ENCODE measurements at places on chromosomes 3 and 15. TPM values are rescaled to one million over a fixed set of nuclear protein-coding genes. Genes with fewer than 3 reads are reported as not detected.

GRCh38 chr15:90581771-90582352, 52.1 kb downstream of the CRTC3 start:
- H3K27me3 ChIP-seq, result no peaks in the 10 kb centered on the region
- no peak for DNase-seq
- H3K4me1 ChIP-seq, result peaks cover 5% of the 10 kb centered on the region
- no peaks in the 10 kb centered on the region for H3K36me3 ChIP-seq
- no peak overlapping the region for H3K27ac ChIP-seq

EPHB3 gene
- 11.7 TPM for total RNA-seq

DNA sequence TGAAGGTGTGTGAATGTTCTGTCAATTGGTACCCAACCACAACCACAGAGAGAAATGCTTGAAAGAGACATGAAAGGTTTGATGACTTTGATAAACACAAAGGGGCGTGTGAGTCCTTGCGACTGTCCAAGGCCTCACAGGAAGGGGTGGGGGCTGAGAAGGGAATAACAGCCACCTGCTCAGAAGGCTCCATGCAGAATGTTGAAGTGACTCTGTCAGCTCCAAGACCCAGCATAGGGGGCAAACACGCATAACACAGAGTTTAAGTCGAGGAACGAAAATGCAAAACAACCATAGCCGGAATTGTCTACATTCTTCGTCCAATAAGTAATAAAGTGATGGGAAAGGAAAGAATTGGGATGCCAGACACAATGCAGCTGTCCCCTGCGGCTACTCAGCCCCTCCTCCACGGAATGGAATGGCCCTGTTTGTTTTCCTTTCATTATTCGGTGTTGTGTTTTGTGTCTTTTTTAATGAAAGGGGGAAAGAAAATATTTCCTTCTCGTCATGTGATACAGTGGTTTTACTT, 19.9 kb downstream of the TMEM212 start:
- DNase-seq, result no peak
- no peaks in the 10 kb centered on the region for H3K36me3 ChIP-seq
- no peak overlapping the region for H3K4me3 ChIP-seq
- H3K27me3 ChIP-seq, result no peaks in the 10 kb centered on the region
- no peak overlapping the region for H3K27ac ChIP-seq

- peak; percentile 14 for DNase-seq
- H3K4me3 ChIP-seq, result peak overlapping the region; percentile 95
- H3K36me3 ChIP-seq, result no peaks in the 10 kb centered on the region
- H3K27me3 ChIP-seq, result peaks cover 8% of the 10 kb centered on the region
- H3K27ac ChIP-seq, result peak overlapping the region; percentile 97
These were observed 815 bp downstream of the ULK4 start for GRCh38 chr3:41960826-41961750.

- H3K36me3 ChIP-seq, result no peaks in the 10 kb centered on the region
- DNase-seq, result no peak
- H3K27me3 ChIP-seq, result no peaks in the 10 kb centered on the region
These were observed 202.2 kb downstream of the DOCK3 start for GRCh38 chr3:50876947-50877346.

PRR23B gene
- not detected for total RNA-seq

DNA sequence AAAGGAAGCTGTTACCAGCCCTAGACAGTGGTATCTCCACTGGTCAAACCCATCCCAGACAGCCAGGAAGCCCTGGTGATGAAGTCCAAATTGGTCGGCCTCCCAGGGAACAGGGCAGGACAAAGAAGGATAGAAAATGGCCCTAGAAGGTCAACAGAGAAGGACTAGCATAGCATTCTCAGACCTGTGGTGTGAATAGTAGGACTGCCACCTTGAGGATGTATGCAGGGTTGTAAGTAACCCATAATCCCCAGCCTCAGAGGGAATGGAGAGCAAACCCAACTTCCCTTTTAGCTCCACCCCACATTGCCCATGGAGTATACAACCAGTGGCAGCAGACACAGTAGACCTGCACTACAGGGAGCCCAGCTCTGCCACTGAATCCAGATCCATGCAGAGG, 68.6 kb upstream of the EIF1B start:
- H3K27ac ChIP-seq, result no peak overlapping the region
- H3K4me3 ChIP-seq, result no peak overlapping the region
- H3K27me3 ChIP-seq, result peaks cover 3% of the 10 kb centered on the region
- no peak for DNase-seq

OXTR gene
- 3.1 TPM for total RNA-seq

GABRR3 gene
- total RNA-seq, result not detected

DNA sequence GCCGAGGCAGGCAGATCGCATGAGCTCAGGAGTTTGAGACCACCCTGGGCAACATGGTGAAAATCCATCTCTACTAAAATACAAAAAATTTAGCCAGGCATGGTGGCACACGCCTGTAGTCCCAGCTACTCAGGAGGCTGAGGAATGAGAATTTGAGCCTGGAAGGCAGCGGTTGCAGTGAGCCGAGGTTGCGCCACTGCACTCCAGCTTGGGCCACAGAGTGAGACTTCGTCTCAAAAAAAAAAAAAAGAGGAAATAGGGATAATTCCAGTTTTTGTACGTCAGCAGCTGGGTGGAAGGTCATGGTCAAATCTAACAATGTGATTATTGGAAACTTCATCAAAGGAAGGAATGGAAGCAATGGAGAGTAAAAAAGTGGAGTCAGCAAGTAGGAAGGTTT, 3.1 kb downstream of the CMC1 start:
- H3K4me1 ChIP-seq, result peaks cover 25% of the 10 kb centered on the region
- H3K4me3 ChIP-seq, result no peak overlapping the region
- H3K36me3 ChIP-seq, result peaks cover 3% of the 10 kb centered on the region
- no peak for DNase-seq

- no peaks in the 10 kb centered on the region for H3K4me1 ChIP-seq
- no peak for DNase-seq
- H3K27ac ChIP-seq, result no peak overlapping the region
These were observed 36.4 kb downstream of the CLASP2 start for GRCh38 chr3:33681667-33682066.

- H3K4me1 ChIP-seq, result no peaks in the 10 kb centered on the region
- peaks cover 56% of the 10 kb centered on the region for H3K27me3 ChIP-seq
- H3K4me3 ChIP-seq, result no peak overlapping the region
- no peak overlapping the region for H3K27ac ChIP-seq
- H3K36me3 ChIP-seq, result no peaks in the 10 kb centered on the region
These were observed 35.8 kb upstream of the SLC6A11 start for GRCh38 chr3:10780243-10780642.

- H3K27ac ChIP-seq, result no peak overlapping the region
- no peak for DNase-seq
- no peak overlapping the region for H3K4me3 ChIP-seq
- H3K4me1 ChIP-seq, result no peaks in the 10 kb centered on the region
These were observed 65.6 kb downstream of the NIPA2 start for GRCh38 chr15:22903961-22904534.

ATP13A4 gene
- 8.1 TPM for total RNA-seq

DNA sequence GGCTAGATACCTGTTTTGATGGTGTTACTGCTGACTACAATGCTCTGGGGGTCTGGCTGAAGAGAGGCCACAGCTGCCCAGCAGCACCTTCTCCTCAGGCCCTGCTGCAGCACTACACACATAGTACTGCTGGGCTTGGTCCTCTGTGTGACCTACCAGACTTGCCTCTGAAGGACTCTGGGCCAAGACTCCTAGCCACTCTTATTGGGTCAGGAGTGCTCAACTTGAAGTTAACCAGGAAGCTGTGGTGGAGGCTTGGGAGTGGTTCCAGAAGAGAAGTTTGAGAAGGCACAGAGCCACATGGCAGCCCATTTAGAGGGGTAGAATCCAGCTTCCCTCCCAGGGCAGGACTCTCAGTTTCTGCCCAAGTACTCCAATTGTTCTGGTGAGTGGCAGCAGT, 16.6 kb downstream of the ELP6 start:
- H3K27ac ChIP-seq, result no peak overlapping the region
- H3K4me3 ChIP-seq, result no peak overlapping the region
- DNase-seq, result no peak
- H3K36me3 ChIP-seq, result peaks cover 27% of the 10 kb centered on the region
- no peaks in the 10 kb centered on the region for H3K4me1 ChIP-seq
- H3K27me3 ChIP-seq, result no peaks in the 10 kb centered on the region

DNA sequence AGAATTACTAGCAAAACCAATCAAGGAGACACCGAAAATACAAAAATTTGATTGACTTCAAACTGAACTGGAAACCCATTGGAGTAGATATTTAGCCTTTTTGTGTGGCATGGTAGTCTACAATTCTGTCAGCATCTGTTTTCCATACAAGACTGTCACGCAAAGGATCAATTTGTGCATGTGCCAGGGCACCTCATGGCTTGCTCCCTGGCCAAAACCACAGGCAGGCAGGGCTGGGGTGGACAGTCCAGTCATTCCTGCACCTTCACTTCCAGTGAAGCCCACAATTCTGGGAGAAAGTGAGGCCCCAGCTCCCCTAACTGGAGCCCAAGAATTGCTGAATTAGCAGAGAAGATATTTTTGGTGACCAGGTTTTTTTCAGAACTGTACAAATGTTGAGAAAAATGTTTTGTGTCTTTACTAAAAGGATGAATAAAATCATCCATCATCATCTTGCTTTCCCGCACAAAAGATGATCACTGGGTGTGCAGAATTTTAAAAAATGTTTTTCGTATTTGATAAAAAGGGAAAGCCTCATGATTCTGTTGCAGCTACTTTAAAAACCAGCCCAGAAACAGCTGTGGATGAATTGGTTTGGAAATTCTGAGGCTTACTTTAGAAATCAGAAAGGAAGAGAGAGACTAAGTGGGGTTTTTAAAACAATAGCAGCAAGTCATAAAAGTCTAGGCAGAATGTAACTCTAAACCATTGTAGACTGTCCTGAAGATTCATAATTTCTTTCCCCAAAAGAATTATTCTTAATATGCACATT, 86.4 kb downstream of the PCCB start:
- no peaks in the 10 kb centered on the region for H3K27me3 ChIP-seq
- H3K36me3 ChIP-seq, result peaks cover 38% of the 10 kb centered on the region
- H3K4me1 ChIP-seq, result no peaks in the 10 kb centered on the region

- H3K27me3 ChIP-seq, result no peaks in the 10 kb centered on the region
- H3K4me3 ChIP-seq, result no peak overlapping the region
- no peak overlapping the region for H3K27ac ChIP-seq
- H3K4me1 ChIP-seq, result peaks cover 3% of the 10 kb centered on the region
- H3K36me3 ChIP-seq, result no peaks in the 10 kb centered on the region
These were observed 3.5 kb downstream of the SPATA12 start for GRCh38 chr3:57064001-57064400.

- no peak for DNase-seq
- H3K36me3 ChIP-seq, result peaks cover 18% of the 10 kb centered on the region
- H3K4me1 ChIP-seq, result peaks cover 2% of the 10 kb centered on the region
- H3K27me3 ChIP-seq, result no peaks in the 10 kb centered on the region
- no peak overlapping the region for H3K27ac ChIP-seq
These were observed 287.8 kb upstream of the UMPS start for GRCh38 chr3:124442463-124442862.

USP4 gene
- 56.6 TPM for total RNA-seq

DNA sequence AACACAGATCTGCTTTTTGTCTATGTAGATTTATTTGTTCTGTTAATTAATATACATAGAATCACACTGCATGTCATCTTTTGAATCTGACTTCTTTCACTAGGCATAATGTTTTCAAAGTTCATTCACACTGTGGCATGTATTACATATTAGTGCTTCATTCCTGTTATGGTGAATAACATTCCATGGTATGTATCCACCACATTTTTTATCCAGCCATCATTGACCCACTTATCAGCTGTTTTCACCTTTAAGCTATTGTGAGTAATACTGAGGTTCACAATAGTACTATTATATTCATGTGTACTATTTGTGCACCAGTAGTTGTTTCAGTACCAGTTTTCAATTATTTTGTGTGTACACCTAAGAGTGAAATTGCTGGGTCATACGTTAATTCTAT, 230.6 kb upstream of the CNTN3 start:
- DNase-seq, result no peak
- H3K4me1 ChIP-seq, result no peaks in the 10 kb centered on the region
- no peak overlapping the region for H3K4me3 ChIP-seq
- H3K27me3 ChIP-seq, result no peaks in the 10 kb centered on the region
- H3K27ac ChIP-seq, result no peak overlapping the region
- H3K36me3 ChIP-seq, result no peaks in the 10 kb centered on the region

TUSC7 gene
- not detected for total RNA-seq

- peak overlapping the region; percentile 77 for H3K27ac ChIP-seq
- H3K4me3 ChIP-seq, result no peak overlapping the region
- H3K36me3 ChIP-seq, result peaks cover 99% of the 10 kb centered on the region
- peak; percentile 6 for DNase-seq
- no peaks in the 10 kb centered on the region for H3K4me1 ChIP-seq
These were observed 102.0 kb downstream of the SNRPN start for GRCh38 chr15:25056484-25057425.

PCLAF gene
- 33.7 TPM for total RNA-seq

LRRIQ4 gene
- 0.31 TPM for total RNA-seq

- no peak overlapping the region for H3K4me3 ChIP-seq
- DNase-seq, result no peak
- H3K27me3 ChIP-seq, result peaks cover 61% of the 10 kb centered on the region
- no peak overlapping the region for H3K27ac ChIP-seq
- H3K36me3 ChIP-seq, result peaks cover 4% of the 10 kb centered on the region
These were observed 470.8 kb downstream of the SOX2 start for GRCh38 chr3:182182531-182182968.
